ENCODE measurements at places on chromosomes 16 and 17.

DNA sequence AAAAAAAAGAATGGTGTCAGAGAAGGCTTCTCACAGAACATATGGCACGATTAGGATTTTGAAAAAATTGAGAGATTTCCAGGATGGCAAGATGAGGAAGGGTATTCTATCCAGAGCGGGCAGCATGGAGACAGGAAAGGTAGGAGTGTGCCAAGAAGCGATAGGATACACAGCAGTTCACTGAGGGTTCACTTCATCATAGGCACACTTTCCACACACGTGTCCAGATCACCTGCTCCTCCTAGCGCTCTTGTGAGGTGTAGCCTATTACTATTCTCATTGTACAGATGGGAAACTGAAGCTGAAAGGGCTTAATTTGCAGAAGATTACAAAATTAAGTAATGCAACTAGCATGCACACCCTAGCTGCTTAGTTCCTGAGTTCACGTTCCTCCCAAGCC lies 6.2 kb upstream of the ELAC2 start:
- no peak for DNase-seq

GRCh38 chr17:83189044-83190003 lies 109.9 kb downstream of the METRNL start:
- no peak for DNase-seq

- DNase-seq: no peak
Measured at GRCh38 chr16:12087901-12088421, 111.4 kb downstream of the SNX29 start.

DNA sequence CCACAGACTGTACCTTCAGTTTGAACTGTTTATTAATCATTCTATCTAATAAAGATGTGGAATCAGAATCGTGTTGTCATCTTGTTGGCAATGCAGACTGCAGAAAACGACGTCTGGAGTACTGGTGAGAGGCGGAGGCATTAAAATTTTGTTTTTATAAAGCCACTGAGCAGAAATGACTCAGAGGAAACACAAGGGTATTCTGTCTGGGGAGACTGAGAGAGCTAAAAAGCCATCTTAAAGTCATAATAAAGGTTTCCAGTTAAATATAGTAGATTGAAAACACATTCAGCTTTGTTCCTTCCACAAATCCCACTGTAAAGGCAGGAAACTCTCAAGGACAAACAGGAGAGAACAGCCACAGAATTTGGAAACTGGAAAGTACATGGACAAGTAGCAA lies 74.2 kb downstream of the CPPED1 start:
- DNase-seq: no peak

- DNase-seq: no peak
Measured at GRCh38 chr16:70608521-70608920, 37.8 kb upstream of the IL34 start.

DNA sequence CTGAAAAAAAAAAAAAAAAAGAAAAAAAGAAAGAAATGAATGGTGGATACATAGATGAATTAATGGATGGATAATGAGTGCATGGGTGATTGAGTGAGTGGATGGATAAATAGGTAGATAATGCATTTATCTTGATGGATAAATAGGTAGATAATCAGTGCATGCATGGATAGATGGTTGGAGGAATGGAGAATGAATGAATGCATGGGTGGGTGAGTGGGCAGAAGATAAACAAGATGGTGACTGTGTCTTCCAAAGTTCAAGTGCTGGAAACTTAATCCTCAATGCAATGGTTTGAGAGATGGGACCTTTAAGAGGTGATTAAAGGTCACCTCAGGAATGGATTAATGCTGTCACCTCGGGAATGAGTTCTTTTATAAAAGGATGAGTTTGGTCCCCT lies 6.8 kb upstream of the RNF112 start:
- no peak for DNase-seq

DNA sequence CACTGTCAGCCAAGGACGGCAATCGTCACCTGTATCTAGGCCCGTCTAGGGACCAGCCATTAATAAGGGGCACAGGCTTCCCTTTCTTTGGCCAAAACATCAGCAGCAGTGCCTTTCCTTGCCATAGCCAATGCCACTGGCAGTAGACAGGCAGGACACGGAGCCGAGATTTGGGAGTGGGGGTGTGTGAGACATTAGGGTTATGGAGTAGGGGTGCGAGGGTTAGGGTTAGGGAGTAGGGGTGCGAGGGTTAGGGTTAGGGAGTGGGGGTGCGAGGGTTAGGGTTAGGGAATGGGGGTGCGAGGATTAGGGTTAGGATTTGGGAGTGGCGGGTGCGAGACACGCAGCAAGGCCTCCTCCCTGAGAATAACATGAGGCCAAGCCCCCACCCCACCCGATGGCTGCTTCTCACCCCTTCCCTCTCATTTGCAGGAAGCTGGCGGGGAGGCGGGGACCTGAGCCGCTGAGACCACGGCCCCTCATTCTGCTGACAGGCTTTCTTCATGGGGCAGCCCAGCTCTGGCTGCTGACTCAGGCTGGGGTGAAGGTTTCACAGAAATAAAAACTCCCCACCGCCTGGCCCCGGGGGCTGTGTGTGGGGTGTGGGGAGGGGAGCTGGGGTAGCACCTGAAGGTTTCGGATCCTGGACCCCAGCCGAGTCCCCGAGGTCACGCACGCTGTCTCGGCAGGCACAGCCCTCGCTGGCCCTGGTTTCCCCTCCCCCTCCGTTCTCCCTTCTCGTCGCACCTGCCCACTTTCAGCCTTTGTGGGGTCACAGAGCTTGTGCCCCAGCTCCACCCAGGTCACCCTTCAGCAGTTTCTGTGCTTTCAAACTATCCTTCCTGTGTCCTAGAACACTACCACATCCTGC lies 93.8 kb downstream of the PGS1 start:
- no peak for DNase-seq

GRCh38 chr17:79826204-79826680 lies 13.0 kb downstream of the CBX4 start:
- no peak for DNase-seq

- DNase-seq: no peak
Measured at GRCh38 chr17:55606488-55606815, 95.2 kb upstream of the SMIM36 start.

DNA sequence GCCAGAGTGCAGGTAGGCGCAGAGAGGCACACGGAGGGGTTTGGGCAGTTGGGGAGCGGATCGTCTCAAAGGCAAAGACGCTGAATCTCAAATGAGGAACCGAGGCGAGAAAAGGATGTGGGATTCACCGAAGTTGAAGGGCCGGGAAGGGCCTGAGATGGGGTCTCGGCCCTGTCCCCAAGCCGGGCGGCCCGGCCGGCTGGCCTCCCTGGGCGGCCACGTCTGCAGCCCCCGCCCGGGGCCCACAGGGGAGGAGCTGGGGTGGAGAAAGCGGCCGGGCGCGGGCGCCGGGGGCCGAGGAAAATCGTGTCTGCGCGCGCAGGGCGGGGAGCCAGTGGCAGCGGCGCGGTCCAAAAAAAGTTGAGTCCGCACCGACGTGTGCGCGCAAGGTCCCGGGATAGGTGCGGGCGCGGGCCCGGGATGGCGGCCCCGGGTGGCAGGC lies 458 bp downstream of the SLC12A4 start:
- DNase-seq: no peak

DNA sequence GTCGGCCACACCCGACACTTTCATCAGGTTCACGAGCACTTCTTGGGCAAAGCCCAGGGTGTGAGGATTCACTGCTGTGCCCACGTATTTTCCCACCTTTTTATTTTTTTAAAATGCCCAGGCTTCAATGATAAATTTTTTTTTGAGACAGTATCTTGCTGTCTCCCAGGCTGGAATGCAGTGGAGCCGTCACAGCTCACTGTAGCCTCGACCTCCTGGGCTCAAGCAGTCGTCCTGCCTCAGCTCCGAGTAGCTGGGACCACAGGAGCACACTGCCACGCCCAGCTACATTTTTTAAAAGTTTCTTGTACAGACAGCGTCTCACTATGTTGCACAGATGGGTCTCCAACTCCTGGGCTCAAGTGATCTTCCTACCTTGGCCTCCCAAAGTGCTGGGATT lies 17.8 kb downstream of the UTS2R start:
- DNase-seq: no peak

DNA sequence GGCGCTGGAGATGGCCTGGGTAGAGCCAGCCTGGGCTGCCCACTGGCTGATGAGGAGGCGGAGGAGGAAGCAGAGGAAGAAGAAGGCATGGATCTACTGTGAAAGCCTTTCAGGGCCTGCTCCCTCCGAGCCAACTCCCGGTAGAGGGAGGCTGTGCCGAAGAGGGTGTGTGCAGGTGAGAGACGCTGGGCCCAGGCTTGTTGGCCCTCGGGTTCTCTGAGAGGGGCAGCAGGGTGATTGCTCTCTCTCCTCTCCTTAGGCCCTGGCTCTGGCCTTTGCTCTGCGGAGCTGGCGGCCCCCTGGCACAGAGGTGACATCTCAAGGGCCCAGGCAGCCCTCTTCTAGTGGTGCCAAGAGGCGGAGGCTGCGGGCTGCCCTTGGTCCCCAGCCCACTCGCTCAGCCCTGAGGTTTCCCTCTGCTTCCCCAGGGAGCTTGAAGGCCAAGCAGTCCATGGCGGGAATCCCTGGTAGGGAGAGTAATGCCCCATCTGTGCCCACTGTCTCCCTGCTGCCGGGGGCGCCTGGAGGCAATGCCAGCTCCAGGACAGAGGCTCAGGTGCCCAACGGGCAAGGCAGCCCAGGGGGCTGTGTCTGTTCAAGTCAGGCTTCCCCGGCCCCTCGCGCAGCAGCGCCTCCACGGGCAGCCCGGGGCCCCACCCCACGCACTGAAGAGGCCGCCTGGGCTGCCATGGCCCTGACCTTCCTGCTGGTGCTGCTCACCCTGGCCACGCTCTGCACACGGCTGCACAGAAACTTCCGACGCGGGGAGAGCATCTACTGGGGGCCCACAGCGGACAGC lies 3.6 kb downstream of the TP53I13 start:
- DNase-seq: no peak

- no peak for DNase-seq
Measured at GRCh38 chr16:51497541-51498211, 346.6 kb upstream of the SALL1 start.

DNA sequence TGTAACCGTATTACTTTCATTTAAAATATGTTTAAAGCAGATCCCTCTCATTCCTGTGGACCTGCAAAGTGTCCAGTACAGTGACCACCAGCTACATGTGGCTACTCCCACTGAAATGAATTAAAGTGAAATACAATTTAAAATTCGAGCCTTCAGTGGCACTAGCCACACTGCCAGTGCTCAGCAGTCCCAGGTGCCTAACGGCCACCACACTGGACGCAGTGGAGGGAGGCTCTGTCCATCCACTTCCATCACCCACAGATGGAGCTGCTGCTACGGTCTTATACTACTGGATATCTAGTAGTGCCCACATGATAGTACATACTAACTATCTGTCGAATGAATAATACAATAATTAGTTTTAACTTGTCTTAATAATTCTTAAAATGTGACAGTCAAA lies 2.3 kb upstream of the CBX2 start:
- no peak for DNase-seq

DNA sequence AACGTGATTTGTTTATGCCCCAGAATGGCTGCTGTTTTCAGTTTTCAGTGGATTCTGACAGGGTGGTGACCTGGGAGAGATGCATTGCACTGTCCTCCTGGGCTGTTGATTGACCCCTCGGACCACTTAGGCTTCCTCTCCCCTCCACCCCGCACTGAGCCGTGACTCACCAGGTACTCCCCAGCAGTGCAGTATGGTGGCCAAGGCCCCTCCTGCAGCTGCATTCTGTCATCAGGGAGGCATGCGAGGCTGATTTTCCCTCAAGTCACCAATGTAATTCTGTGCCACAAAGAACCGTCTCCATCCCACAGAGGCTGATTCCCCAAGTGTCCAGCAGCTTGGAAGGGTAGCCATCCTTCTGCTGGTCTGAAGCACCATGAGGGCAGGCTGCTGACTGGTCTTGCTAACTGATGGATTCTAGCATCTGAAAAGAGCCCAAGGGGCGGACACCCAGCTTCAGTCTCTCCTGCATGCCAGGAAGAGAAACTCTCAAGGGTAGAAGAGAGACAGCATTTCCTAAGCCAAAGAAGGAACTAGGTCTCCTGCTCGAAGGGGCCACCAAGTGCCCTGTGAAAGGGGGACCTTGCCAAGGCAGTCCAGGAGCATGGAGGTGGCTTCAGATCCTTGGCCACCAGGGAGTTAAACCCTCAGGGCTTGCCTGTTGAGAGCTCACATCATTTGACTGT lies 148.1 kb downstream of the SOCS1 start:
- no peak for DNase-seq

DNA sequence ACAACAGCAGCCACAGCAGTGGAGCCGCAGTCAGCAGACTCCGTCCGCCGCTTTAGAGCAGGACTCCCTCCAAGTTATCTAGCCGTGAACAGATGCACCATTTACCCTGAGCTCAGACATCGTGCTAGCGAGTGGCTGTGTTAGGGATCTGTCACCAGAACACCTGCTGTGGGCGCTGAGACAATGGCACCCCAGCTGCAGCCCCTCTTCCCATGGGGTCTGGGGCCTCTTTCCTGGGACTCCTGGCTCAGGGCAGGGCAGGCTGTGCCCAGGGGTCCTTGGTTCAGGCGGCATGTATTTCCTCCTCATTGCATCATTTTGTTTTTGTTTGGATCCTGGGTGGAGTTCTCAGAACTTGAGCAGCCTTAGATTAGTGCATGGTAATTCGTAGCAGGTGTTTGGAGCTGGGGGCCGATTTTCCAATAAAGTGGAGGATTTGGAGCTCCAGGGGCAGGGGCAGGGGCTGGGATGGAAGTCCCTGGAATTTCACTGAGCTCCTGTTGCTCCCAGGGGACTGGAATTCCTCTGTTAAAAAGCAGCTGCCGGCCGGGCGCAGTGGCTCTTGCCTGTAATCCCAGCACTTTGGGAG lies 23.4 kb downstream of the NMRAL1 start:
- no peak for DNase-seq

GRCh38 chr17:31437720-31438400 lies 46.4 kb downstream of the RAB11FIP4 start:
- DNase-seq: no peak

DNA sequence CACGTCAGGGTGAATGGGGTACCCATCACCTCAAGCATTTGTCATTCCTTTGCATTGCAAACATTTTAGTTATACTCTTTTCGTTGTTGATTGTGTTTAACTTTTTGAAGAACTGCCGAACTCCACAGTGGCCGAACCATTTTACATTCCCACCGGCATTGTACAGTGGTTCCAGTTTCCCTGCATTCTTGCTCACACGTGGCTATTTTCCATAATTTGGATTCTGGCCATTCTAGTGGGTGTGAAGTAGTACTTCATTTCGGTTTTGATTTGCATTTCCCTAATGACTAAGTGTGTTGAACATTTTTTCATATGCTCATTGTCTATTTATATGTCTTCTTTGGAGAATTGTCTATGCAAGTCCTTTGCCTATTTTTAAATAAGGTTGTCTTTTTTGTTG lies 13.0 kb downstream of the NOL11 start:
- DNase-seq: no peak

- DNase-seq: no peak
Measured at GRCh38 chr16:875182-876040, 74.9 kb upstream of the GNG13 start.

DNA sequence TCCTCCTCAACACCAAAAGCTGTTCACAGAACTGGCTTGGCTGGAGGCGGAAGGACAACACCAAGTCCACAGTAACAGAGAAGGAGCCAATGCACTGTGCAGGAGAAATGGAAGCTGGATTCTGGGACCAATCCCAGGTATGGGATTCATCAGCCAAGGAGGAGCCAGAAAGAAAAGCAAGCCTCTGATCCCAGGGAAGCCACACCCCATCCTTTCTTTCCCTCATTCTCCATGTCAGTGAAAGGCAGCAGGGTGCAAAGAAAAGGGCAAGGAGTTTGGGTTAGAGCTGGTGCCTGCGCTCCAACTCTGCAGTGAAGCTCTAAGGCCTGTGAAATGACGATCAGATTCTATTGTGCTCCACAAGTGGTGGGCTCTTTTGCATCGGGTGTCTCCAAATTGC lies 11.0 kb downstream of the DCAKD start:
- DNase-seq: no peak

- DNase-seq: no peak
Measured at GRCh38 chr16:48963306-48963705, 318.3 kb downstream of the CBLN1 start.
